ENCODE measurements at places on chromosomes 2 and 18.

DNA sequence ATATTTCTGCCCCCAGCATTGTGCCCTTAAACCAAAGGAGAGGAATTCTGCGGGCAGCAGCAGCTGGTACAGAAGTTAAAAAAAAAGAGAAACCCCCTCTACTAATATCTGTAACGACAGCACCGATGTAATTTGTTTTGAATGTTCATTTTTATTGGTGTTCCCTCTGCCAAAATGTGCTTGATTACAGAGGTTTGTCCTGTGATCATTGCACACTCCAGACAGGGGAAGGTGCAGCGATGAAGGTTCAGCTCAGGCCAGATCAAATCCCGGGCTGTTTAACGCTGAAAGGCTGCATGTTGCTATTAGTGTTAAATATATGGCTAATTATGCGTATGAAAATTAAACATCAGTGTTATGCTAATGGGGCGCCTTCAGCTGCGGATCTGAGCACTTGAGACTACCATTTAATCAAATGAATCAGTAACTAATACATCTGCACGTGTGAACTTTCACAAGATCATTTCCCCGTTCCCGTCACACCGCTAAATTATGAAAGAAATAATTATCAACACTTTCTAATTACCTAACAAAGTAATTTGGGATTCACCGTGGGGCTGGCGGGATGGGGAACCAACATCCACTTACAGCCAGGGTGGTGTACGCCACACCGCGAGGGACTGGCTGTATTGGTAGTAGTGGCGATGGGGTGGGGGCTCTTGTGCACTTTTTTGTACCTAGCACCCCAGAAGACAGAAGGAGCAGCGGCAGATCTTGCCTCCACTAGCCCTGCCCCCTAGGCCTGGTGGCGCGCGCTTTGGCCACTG, 1.5 kb upstream of the DLX1 start:
- DNase-seq, result no peak

GRCh38 chr2:201114350-201114749, 1.6 kb upstream of the CFLAR start:
- no peak for DNase-seq

GRCh38 chr18:9679125-9679524, 29.0 kb upstream of the RAB31 start:
- DNase-seq, result no peak

DNA sequence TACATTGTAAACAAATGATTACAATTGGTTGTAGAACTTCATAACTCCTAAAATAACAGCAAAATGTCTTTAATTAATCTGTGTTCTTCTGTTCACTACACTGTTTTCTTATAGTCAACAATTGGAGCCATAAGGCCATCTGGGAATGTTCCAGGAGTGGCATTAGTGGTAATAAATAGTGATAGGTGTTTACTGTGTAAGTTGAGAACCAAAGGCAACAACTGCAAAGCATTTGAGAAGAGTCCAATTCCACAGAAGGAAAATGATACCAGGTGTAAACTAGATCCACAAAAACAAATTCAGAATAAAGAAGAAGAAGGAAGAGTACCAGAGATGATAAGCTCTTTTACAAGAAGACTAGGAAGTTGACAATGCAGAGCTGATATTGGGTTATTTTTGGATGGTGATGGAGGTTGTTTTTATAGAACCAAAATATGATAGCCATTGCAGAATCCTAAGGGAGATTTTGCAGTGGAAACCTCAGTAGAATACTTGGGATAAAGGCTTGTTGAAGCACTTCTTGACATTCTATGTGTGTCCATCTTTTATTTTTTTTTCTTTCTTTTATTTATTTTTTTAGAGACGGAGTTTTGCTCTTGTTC, 52.9 kb downstream of the ANTXR1 start:
- DNase-seq, result no peak

GRCh38 chr2:203775684-203776083, 69.2 kb downstream of the CD28 start:
- DNase-seq, result no peak

DNA sequence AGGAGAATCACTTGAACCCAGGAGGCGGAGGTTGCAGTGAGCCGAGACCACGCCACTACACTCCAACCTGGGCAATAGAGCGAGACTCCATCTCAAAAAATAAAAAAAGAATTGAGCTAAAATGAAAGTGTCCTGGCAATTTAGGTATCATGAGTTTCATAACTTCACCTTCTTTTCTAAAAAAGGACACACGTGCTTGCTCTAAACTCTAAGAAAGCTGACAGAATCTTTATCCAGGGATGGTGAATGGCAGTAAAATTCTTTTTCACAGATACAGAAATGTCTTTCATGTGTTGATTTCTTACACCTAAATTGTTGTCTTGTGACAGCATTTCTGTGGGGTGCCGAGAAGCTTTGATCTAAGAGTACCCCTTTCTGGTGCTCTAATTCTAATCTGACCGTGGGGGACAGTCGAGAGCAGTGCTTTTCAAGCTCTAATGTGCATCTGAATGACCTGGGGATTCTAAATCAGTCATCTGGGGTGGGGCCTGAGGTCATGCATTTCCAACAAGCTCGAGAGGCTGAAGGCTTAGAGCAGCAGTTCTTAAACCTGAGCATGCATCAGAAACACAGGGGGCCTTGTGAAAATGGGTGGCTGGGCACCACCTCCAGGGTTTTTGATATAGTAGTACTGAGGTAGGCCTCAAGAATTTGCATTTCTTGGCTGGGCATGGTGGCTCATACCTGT, 42.1 kb upstream of the REL start:
- no peak for DNase-seq
